CD4-positive, alpha-beta memory T cell (primary cell): ENCODE measurements at places on chromosomes 7 and 10. TPM values are rescaled to one million over a fixed set of nuclear protein-coding genes. Genes with fewer than 3 reads are reported as not detected.

DNA sequence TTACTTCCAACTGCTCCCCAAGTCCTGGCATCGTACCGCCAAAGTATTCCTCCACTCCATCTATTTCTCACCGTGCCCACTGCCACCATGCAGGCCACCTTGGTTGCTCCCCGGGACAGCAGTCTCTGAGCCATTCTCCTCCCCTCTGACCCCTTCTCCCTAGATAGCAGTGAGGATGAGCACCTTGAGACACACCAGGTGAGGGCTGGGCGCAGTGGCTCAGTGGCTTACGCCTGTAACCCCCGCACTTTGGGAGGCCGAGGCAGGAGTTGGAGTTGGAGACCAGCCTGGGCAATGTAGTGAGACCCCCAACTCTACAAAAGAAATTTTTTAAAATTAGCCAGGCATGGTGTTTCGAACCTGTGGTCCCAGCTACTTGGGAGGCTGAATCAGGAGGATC, 4.2 kb downstream of the SLC29A4 start:
- DNase-seq = no peak

Gene SCRN1
- total RNA-seq = 2.0 TPM

- no peak for DNase-seq
These were observed 764.6 kb downstream of the PHTF2 start for GRCh38 chr7:78563191-78563590.

GRCh38 chr10:128068398-128069285, 57.6 kb downstream of the MKI67 start:
- no peak for DNase-seq

DNA sequence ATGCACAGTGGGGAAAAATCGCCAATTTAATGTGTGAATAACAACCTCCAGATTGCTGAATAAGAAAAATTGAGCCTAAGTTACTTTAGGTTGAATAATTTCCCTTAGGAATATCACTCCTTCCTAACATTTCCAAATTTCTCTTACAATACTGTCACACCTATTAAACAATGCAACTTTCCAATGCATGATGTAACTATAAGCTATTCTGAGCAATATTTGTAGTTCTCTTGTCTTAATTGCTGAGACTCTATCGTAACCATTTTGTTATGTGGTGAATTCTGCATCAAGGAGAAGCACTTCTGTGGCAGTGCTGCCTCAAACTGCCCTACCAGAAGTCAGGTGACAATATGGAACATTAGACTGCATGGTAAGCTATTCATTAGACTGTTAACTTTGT, 386.7 kb upstream of the LRRN3 start:
- DNase-seq = no peak
